ENCODE measurements at places on chromosomes 1 and 21.

- DNase-seq, result no peak
Measured at GRCh38 chr1:77220687-77221463, 1.6 kb upstream of the PIGK start.

DNA sequence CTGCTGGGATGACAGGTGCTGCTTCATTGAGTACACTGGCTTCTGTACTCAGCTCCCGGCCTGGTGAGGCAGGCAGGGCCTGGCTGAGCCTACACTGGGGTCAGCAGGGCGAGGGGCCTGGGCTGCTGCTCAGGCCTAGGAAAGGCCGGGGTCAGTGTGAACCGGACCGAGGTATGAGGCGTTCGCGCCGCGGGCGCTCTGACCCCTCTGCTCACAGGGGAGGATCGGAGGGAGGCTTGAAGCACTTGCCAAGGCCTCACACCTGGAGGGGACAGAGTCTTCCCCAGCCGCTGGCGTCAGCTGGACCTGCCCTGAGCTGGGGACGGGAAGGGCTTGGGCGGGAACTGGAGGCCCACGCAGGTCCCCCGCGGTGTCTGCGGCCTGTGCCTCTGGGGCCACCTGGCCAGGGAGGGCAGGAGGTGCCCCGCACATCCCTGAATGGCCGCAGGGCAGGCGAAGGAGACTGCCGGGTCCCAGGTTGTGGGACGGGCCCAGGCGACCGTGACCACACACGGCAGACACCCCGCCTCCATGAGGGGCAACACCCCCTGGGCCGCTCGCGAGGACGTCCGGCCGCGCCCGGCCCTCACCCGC, 466 bp downstream of the PEX10 start:
- no peak for DNase-seq

DNA sequence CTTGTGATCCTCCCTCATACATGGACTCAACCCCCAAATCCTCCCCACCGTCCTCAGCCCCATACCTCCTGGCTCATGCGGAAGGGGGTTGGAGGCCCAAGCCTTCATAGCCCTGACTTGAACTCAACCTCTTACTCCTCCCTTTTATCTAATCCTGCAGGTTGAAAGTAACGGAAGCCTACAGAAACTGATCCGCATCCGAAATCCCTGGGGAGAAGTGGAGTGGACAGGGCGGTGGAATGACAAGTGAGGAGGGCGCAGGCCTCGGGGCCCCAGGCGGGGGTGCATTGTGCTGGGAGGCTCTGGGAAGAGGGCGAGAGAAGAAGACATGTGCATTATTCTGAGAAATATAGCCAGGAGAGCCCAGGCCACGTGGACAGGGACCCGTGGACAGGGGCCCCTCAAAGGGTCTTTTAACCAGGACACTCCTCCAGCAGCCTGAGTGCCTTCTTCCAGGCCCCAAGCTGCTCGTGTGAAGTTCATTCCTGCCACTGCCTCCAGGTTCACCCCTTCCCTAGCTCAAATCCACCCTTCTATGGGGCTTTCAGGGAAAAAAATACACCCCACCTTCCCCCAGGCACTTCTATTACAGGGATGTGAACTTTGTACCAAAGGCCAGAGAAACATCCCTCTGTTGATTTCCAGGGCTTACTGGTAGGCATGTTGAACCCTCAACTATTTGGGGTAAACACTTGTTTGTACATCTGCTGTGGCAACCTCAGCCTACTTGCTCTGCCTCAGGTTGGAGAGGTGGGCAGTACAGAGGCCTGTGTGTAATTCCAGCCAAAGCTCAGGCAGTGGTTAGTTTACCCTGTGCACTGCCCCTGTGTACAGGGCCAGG, 38.6 kb downstream of the CAPN2 start:
- no peak for DNase-seq

- DNase-seq, result no peak
Measured at GRCh38 chr1:170309389-170310013, 163.7 kb downstream of the NTMT2 start.

- DNase-seq, result no peak
Measured at GRCh38 chr21:36966821-36967768, 626 bp upstream of the HLCS start.

Measured in midbrain (tissue), 1 donor.